Transverse colon (tissue), 4 donors: ENCODE measurements at places on chromosomes 13 and 19. TPM values are rescaled to one million over a fixed set of nuclear protein-coding genes. Genes with fewer than 3 reads are reported as not detected.

Gene ZNF77
- total RNA-seq, result 9.3 TPM

Gene TNFAIP8L1
- 7.6 TPM for total RNA-seq

Gene KASH5
- not detected for total RNA-seq

Gene CBY2
- total RNA-seq, result not detected

Gene ZNF587B
- total RNA-seq, result 26.5 TPM

Gene NRTN
- total RNA-seq, result 1.5 TPM

Gene SACS
- 7.6 TPM for total RNA-seq
